ENCODE measurements at places on chromosomes 2 and 18.

GRCh38 chr2:133063775-133064174, 393.8 kb upstream of the LYPD1 start:
- no peak for DNase-seq

- no peak for DNase-seq
These were observed 26.2 kb upstream of the MBOAT2 start for GRCh38 chr2:9029721-9030120.

DNA sequence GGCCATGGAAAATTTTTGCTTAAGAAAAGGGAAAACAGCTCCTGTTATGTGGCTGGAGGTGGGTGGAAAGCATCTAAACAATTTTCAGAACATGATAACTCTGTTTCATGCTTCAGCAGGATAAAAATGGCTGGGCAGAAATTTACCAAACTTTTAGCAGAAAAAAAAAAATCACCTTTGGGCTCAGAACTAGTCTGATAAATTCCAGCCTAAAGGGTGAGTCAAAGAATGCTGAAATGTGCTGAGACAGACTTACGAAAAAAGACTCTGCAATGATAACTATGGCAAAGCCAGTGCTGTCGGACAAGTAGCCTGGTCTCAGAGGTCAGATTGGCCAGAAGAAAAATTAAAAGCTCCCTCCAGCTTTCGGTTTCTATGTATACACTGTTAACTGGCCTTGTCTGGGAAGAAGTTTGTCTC, 123.6 kb downstream of the LRATD1 start:
- no peak for DNase-seq

DNA sequence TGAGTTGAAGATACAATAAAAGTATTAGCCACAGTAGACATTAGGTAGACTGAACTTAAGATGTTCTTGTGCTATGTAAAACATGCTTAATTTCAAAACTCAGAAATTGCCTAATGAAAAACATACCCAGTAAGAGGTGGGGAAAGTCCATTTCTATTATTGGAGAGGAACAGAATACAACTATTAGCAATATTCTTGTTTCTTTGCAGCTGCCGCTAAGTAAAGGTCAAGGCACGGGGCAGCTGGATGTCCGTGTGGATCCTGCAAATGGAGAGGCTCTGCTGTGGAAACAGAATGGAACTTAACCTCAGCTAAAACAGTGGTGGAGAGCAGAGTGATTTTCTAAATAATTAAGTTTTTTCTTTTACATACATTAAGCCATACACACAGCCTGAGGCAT, 139.2 kb upstream of the ARHGAP28 start:
- no peak for DNase-seq

GRCh38 chr18:14939141-14939540, 191.2 kb downstream of the ANKRD30B start:
- DNase-seq, result no peak

DNA sequence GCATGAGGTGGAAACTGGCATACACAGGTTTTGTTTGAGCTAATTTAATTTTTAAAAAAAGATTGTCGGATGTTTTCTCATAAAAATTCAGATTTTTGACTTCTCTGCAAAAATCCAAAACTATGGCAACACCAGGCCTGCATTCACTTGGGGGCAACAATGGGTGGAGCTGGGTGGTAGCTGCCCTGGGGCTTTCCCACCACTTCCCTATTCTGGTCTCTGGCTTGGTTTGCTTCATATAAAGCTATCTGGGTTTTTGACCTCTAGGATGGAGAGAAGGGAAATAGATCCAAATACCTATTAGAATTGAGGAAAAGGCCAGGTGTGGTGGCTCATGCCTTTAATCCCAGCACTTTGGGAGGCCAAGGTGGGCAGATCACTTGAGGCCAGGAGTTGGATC, 5.5 kb upstream of the CYP27A1 start:
- no peak for DNase-seq

DNA sequence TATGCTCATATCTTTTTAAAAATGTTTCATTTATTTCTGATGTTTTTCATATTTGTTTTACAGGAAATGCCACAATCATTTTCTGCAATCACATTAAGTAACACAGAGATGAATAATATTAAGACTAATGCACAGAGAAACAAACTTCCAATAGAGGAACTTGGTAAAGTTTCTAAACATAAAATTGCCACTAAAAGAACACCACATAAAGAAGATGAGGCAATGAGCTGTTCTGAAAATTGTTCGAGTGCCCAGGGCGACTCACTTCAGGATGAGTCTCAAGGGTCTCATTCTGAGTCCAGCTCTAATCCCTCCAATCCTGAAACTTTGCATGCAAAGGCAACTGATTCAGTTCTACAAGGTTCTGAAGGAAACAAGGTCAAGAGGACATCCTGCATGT, 70.4 kb downstream of the APLF start:
- no peak for DNase-seq

- DNase-seq, result no peak
These were observed 818.2 kb downstream of the SATB2 start for GRCh38 chr2:198639580-198639979.

DNA sequence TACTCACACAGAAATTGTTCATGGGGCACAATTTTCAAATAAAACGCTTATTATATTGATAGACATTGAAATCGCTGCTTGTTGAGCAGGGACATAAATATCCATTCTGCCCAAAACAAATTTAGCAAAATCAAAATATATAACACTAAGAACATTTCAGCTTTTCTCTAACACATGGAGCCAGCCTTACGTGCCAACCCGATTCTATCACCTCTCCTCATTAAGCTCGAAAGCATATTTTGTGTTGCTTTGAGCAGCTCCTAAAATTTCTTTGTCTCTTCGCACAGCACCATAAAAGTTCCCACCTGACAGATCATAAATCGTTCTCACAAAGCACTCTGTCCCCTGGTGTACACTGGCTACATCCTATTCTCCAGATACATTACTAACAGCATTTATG, 1034.4 kb upstream of the KLHL29 start:
- no peak for DNase-seq

DNA sequence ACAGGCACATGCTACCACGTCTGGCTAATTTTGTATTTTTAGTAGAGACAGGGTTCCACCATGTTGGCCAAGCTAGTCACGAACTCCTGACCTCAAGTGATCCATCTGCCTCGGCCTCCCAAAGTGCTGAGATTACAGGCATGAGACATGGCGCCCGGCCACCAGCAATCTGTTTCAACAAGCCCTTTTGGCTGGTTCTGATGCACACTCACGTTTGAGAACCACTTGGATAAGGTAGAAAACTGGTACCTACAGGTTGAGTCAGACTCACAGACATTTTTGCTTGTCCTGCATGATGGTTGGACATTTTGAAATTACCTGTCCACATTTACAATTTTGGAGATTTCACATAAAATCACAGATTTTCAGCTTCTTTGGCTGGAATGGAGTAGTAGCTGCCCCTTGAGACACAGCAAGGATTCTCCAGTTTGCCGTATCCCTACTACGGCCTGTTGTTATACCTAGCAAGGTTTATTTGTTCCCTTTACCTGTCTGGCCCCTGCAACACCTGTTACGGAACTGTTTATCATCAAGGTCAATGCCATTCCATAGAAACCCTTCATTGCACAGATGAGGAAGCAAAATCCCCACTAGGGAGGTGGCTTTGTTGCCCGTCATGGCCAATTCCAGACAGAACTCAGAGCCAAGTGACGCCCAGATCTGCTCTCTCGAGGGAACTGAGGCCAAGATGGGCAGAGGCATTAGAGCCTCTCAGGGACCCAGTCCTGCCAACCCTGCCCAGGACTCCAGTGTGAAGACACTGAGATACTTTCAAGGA, 31.4 kb upstream of the IGFBP2 start:
- no peak for DNase-seq

- DNase-seq, result no peak
These were observed 1328.6 kb upstream of the SLC39A10 start for GRCh38 chr2:194328456-194328855.

GRCh38 chr2:74552914-74553811, 579 bp downstream of the LOXL3 start:
- DNase-seq, result no peak

GRCh38 chr2:43391878-43392215, 165.4 kb upstream of the ZFP36L2 start:
- DNase-seq, result no peak

GRCh38 chr2:149363958-149364357, 33.6 kb downstream of the LYPD6 start:
- DNase-seq, result no peak

GRCh38 chr18:25921677-25922421, 168.6 kb downstream of the SS18 start:
- DNase-seq, result no peak

GRCh38 chr2:223082706-223083105, 30.7 kb downstream of the KCNE4 start:
- DNase-seq, result no peak

- no peak for DNase-seq
These were observed 150.1 kb downstream of the GLI2 start for GRCh38 chr2:120885749-120886148.

DNA sequence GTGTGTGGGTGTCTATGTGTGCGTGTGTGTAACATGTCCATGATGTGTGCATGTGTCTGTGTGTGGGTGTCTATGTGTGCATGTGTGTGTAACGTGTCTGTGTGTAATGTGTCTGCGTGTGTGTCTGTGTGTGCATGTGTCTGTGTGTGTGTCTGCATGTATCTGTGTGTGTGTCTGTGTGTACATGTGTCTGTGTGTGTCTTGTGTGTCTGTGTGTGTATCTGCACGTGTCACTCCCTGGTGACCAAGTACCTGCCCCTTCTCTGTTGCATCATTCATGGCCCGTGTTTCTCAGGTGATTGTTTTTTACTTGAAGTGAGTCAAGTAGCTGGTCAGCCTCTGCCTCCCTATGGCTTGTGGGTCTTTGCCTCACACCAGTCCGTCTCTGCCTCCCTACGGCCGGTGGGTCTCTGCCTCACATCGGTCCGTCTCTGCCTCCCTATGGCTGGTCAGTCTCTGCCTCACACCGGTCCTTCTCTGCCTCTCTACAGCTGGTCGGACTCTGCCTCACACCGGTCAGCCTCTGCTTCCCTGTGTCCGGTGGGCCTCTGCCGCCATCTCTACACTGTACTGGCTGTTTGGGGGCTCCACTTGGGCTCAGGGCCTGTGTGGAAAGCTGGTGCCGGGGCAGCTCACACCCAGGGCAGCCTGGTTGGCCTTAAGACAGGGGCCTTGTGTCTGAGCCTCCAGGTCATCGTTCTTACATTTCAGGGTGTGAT, 31.6 kb downstream of the KCNG2 start:
- no peak for DNase-seq

DNA sequence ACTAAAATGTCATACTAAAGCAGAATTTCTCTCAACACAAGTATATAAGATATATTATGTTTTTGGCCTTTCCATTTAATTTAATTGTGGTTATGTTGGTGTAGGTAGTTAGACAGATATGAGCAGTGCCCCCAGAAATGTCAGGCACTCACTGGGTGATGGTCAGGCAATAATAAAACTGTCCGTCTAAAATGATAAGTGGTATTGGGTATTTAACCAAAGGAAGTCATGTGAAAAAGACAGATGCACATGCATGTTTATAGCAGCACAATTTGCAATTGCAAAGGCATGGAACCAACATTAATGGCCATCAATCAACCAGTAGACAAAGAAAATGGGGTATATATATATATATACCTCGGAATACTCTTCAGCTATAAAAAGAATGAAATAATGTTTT, 936.6 kb upstream of the SLC39A10 start:
- DNase-seq, result no peak

- DNase-seq, result no peak
These were observed 329.3 kb downstream of the C1D start for GRCh38 chr2:67733517-67733916.

Measured in thoracic aorta (tissue), 2 donors.